H54 (cell line): ENCODE measurements at places on chromosomes 1 and 21.

- peak; percentile 45 for DNase-seq
Measured at GRCh38 chr1:77473690-77474089, 191.9 kb downstream of the AK5 start.

DNA sequence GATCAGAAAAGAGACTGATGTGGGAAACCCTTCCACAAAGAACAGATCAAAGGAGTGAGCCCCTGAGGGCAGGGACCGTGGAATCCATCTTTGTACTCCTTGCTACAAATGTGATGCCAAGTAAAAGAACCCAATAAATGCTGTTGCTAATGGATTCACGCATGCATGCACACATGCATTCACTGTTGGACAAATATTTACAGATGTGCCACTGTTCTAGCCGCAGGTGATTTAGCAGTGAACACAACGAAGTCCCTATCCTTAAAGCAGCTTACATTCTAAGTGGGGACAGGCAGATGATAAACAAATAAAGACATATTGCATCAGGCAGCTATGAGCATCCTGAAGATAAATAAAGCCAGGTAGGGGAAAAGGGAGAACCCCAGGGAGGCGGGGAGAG, 67.8 kb downstream of the ITPKB start:
- DNase-seq = no peak

DNA sequence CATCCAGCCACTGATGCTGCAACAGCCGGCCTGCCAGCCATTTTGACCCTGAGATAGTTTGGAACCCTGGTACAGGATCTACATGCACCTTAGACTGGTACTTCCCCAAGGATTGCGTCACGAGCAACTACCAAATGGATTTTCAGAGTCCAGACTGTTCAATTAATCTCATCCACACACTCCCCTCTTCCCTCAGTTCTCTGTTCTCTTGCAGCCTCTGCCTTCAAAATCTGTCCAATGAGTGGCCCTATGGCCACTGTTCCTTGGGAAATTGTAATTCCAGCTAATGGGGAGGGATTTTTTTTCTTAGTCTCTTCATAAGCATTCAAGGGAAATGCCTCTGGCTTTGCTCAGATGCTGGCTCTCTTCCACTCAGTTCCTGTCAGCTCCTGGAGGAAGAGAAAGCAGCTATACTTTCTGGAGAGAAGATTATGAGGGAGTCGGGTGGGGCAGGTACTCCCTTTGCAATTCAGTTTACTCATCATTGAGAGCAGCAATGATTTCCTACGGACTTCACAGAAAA, 19.8 kb upstream of the UAP1 start:
- DNase-seq = peak; percentile 48

DNA sequence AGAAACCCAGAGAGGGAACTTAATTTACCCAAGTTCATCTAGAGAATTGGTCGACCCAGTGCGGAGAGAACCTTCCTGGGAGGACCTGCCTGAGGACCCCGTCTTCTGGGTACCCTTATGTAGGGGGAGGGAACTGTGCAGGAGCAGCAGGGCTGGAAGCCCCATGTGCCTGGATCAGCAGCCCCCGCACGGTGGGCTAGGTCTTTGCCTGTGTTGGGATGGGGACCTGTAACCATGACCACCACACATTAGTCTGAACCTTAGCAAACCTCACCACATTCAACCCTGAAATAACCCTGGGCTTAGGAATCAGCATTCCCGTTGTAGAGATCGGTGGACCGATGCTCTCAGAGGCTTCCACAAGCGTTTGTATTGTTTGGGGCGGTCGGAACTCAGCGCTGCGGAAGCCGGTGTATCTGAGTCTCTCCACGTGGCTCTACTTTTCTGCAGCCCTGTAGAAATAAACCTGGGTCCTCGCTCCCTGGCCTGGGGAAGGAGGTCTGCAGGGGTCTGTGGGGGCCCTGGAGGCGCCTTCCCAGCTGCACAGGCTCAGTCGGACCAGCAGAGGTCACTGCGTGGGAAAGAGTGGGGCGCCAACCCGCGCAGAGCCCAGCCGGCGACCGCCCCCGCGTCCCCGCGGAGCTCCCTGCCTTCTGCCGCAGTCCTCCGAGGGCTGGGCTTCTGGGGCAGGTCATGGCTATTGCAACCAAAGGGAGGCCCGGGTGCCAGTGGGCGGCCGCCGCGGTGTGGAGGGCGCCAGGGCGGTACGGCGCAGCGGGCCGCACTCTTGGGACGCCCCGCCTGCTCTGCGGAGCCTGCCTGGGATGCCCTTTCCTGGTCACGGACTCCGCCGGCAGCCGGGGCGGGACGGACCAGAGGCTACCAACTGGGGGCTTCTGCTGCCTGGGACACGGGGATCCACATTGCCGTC, 36.2 kb upstream of the KCNA10 start:
- no peak for DNase-seq

DNA sequence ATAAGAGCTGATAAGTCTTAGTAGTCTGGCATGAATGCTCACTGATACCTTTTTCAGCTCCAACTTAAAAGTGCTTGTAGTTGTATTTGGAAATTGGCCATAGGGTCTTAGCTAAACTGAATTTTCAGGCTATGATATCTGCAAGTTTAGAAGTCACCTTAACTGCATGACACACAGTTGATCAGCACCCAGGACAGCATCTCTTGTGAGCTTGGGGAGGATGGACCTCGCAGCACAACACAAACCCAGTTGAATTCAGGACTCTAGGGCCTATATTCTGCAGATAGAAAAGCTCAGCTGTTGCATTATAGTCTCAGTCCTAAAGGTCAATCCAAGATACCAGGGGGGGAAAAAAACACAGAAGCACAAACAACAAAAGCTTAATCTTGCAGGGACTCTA, 394.3 kb downstream of the KCNH1 start:
- DNase-seq = no peak

- no peak for DNase-seq
Measured at GRCh38 chr1:30868833-30869435, 39.6 kb downstream of the SDC3 start.

GRCh38 chr1:11881749-11882441, 23.1 kb upstream of the NPPB start:
- no peak for DNase-seq
